ENCODE measurements at places on chromosomes 3 and 15.

DNA sequence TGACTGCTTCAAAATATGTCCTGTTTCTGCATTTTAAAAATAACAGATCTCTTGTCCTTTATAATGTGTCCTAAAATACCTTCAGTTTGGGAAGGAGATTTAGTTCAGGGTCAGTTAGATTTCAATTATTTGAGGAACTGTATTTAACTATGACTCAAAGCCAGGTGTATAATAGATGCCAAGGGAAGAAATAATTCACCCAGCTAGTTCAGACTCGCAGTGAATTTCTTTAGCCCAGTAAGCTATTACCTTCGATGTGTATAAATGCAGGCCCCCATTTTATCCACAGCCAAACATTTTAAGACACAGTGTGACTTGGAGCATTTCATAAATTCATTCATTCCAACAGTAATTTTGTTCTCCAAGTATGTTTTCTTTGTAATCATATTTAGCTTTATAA lies 458.0 kb downstream of the ZNF385D start:
- no peak for DNase-seq

- DNase-seq: no peak
These were observed 1.3 kb downstream of the RHCG start for GRCh38 chr15:89494941-89495637.

DNA sequence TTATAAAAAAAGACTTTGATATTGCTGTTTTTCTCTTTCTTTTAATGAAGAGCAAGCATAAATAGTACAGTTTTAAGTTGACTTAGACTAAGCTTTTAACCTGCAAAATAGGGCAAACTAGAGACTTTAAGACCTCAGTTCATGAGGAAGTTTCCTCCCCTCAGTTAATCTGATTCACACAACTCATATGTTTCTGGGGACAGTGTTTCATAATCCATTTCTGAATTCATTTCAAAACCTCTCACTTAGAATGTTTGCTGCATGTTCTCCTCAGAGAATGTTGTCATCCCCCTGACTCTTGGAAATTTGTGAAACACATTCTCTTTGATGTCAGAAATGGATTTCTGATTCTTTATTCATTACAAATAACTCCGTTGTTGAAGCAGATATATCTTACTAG lies 79.3 kb upstream of the SKOR1 start:
- DNase-seq: no peak

GRCh38 chr15:60520013-60520824 lies 41.3 kb upstream of the ICE2 start:
- no peak for DNase-seq

DNA sequence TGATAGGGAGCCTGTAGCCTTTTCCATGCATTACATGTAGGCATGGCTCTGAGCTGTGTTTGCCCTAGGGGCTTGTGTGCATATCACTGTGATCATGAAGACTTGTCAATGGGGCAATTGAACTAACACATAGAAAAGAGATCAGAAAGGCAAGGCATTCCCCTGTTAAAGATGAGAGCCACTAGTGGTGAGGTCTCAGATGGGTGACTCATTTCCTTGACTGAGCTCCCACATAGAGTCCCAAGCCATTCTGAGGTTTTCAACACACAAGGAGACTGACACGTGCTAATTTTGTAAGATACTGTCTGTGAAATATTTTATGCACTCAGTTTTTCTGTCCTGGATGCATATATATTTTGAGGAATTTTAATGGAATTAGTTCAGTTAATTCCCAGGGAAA lies 53.8 kb downstream of the SAMMSON start:
- no peak for DNase-seq

GRCh38 chr3:112632596-112632995 lies 8.3 kb downstream of the CCDC80 start:
- DNase-seq: no peak

- no peak for DNase-seq
These were observed 207.7 kb downstream of the SOX2 start for GRCh38 chr3:181919375-181919774.

DNA sequence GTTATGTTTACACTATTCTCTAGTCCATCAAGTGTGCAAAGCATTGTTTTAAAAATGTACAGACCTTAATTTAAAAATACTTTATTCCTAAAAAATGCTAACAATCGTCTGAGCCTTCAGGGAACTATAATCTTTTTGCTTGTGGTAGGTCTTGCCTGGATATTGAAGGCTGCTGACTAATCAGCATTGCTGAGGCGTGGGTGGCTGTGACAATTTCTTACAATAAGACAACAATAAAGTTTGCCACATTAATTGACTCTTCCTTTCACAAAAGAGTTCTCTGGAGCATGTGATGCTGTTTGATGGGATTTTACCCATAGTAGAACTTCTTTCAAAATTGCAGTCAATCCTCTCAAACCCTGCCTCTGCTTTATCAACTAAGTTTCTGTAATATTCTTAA lies 384.0 kb upstream of the TGFBR2 start:
- no peak for DNase-seq

DNA sequence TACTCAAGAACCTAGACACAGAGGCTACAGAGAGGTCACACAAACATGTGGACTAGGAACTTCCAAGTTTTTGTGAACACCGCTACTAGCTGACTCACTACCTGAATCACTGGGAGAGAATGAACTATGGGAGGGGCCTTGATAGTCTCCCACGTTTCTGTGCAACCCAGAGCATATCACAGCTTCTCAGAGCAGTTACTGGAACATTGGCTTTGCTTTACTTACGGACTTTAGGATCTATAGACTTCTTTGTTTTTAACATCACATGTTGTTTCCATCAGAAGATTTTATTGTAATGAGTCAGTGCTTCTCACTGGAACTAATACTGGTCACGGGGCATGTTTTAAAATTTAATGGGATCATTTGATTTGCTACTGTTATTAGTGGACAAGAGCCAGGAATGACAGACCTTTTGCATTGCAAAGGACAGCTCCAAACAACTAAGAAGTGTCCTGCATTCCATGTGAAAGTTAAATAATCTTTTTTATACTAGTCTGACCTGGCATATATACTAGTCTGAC lies 35.6 kb downstream of the RTP4 start:
- DNase-seq: peak; percentile 91

- DNase-seq: no peak
These were observed 78.1 kb downstream of the ADCY5 start for GRCh38 chr3:123370819-123371218.

GRCh38 chr3:184039414-184039813 lies 7.9 kb downstream of the HTR3D start:
- DNase-seq: no peak

DNA sequence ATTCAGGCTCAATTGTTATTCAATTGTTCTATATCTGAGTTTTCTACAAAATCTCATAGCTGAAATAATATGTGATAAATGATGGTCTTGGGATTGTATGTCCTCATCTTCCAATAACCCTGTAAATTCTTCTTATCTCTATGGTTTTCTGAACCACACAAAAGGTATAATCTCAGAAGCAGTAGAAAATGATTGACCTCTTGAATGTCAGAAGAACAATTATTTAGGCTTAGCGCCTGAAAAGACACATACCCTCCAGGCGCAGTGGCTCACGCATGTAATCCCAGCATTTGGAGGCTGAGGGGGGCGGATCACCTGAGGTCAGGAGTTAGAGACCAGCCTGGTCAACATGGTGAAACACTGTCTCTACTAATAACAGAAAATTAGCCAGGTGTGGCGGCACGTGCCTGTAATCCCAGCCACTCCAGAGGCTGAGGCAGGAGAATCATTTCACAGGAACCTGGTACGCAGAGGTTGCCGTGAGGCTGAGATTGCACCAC lies 288.0 kb upstream of the TBC1D5 start:
- no peak for DNase-seq

DNA sequence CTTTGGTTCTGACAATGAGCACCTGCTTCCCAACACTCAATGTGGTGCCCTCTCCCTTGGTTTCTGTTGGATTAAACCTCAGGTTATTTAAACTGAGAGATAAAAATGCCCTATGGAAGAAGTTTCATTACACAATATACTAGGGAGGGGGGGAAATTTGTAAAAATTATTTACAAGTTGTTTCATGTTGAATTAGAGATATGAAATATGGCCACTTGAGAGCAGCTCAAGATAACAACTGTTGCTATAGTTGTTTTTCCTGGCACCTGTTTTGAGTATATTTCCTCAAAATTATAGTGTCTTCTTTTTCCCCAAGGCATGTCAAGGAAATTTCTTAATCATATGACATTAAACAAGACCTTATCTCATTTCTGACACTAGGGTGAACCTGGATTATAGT lies 101.7 kb upstream of the COL6A5 start:
- no peak for DNase-seq

DNA sequence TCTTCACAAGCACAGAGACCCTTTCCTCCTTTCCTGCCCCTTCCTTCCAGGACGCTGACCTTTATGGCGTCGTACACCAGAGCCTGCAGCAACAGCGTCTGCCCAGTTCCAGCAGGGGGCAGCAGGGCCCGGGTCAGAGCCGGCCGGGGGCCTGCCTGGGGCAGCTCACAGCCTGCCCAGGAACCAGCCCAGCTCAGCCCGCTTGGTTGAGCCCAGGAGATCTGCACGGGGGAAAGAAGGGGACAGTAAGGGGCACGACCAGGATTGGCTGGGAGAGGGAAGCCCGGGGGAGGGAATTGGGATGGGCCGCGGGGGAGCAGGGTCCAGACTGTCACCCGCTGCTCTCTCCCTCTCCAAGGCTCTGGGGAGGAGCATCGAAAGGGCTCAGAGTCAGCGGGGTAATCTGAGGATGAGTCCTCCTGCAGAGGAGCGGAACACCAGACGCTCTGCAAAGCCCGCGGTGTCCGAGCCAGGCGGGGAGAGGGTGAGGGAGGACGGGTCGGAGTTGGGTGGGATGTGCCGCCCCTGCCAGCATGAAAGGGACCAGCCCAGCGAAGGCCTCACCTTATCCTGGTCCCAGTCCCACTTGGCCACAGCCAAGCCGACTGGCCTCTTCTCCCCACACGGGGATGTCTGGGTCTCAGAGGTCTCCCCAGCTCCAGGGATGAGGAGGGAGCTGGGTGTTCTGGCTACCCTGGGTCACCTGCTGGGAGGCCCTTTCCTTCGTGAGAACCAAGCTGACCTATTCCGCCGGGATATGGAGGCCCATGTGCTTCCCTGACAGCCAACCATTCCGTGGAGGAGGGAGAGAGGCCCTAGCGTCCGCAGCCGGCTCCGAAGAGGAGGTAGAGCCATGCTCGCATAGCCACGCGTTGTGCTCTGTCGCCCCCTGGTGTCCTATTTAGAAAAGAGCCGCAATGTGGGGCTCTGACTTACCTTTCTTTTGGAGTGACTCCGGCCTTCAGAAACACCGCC lies 7.4 kb upstream of the IGDCC3 start:
- DNase-seq: peak; percentile 82

DNA sequence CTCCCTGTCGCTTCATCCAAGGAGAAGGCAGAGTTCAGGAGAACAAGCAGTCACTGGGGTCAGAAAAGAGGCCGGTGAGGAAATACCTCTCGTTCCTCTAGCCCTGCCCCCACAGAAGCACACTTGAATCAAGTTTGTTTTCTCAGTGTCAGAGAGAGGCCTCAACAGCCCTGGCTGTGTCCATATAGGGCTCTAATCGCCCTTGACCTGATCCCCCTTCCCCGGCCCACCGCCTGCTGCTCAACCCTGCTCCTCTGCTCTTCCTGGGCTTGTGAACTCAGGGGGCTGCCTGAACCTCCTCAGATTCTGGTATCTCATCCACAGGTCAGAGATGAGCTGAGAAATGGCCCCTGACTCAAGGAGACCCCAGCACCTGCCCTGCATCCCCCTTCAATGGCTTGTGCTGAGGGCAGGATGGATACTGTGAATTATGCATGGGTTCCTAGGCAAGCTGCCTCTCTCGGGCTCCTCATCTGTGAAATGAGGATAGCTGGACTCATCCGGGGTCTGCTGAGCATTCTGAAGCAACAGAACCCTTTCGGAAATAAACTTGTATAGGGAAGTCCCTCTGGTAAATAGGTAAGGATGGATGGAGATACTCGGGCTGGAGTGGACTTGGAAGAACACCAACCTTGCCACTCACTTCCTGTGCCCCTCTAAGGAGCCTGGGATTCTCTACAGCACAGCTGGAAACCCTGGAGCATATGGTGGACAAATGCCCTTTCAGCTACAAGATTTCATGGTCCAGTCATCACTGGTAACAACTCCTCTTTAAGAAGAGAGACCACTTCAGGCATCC lies 147.5 kb downstream of the STT3B start:
- peak; percentile 9 for DNase-seq

DNA sequence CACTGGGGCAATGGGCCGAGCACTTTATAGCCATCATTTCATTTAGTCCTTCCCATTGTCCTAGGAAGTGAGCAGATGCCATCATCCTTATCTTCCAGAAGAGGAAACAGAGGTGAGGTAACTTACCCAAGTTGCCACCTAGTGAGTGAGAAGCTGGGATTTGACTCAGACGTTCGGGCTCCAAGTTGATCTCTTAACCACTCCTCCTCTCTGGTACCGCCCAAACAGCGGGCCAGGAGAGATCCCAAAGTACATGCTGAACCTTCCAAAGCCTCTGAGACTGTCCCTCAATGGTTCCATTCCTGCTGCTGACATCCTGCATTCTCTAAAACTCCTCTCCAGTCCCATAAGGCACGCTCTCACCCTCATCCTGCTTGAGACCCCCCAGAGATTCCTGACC lies 56.2 kb downstream of the EXOG start:
- no peak for DNase-seq

DNA sequence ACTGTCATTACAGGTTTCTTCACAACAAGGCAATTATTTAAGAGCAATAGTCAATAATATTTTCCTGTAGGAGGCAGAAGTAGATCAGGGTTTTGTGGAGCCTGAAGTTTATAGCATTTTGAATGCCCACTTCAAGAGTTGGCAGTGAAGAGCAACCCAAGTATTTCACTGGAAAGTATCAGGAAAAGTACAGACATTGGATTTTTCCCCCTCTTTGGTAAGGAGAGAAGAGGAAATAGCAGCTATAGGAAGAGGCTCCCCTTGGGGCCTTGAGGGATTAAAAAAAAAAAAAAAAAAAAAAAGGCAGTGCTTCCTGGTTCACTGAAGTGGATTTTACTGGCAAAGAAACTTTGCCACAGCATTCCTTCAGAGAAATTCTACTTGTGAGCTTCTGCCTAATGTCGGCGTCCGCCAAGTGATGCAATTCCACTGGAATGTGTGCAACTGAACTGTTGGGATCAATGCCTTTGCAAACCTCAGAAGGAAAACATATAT lies 5.7 kb upstream of the CNTN6 start:
- DNase-seq: no peak

- DNase-seq: no peak
These were observed 32.0 kb upstream of the GBE1 start for GRCh38 chr3:81793410-81793809.

GRCh38 chr15:69562116-69562515 lies 109.5 kb downstream of the RPLP1 start:
- DNase-seq: no peak

GRCh38 chr3:105661461-105661860 lies 207.4 kb downstream of the CBLB start:
- DNase-seq: no peak

- peak; percentile 49 for DNase-seq
These were observed 10.4 kb downstream of the SLITRK3 start for GRCh38 chr3:165185707-165186327.

- DNase-seq: no peak
These were observed 122.0 kb upstream of the SOX14 start for GRCh38 chr3:137641879-137642704.

DNA sequence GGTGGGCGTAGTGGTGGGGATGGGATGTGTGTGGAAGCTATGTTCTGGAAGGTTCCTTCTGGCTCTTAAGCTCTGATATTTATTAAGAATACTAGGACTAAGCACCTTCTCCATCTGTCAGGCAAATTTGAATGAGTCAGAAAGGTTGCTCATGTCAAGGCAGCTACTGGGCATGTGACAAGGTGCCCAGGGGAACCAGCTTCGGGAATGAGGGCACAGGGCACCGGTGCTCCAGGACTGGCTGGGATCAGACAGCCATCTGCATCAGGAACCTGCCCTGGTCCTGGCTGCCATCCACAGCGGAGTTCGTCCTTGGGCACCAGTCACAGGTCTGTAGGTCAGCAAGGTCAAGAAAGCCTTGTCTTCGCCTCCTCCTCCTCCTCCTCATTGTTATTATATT lies 32.5 kb downstream of the CA12 start:
- no peak for DNase-seq
